ENCODE measurements at places on chromosomes 12 and 14. TPM values are rescaled to one million over a fixed set of nuclear protein-coding genes. Genes with fewer than 3 reads are reported as not detected.

Gene DIP2B
- 32.7 TPM for total RNA-seq

Gene SLCO1B1
- not detected for total RNA-seq

Gene UNG
- 24.7 TPM for total RNA-seq

Gene INHBC
- total RNA-seq: not detected

Gene NTN4
- total RNA-seq: 516 TPM

Gene GARIN6
- total RNA-seq: not detected

Gene OAS1
- total RNA-seq: 29.0 TPM

Gene ZC2HC1C
- total RNA-seq: 0.51 TPM

Gene CFAP251
- total RNA-seq: 4.2 TPM

Gene KRT7
- 7.0 TPM for total RNA-seq

Gene GUCY2C
- not detected for total RNA-seq

Gene C12orf54
- total RNA-seq: not detected

Gene PAX9
- total RNA-seq: not detected

Gene RNF212B
- total RNA-seq: not detected

Gene GCH1
- total RNA-seq: 8.5 TPM

Gene OR5AU1
- not detected for total RNA-seq

All from dermis microvascular lymphatic vessel endothelial cell (primary cell).